ENCODE measurements at places on chromosomes 7 and 10. TPM values are rescaled to one million over a fixed set of nuclear protein-coding genes. Genes with fewer than 3 reads are reported as not detected.

The TMEM72 gene
- total RNA-seq: not detected

The KLLN gene
- total RNA-seq: 0.66 TPM

The NOS3 gene
- 0.30 TPM for total RNA-seq

The POLR2J2 gene
- total RNA-seq: 0.27 TPM

The ADIRF gene
- total RNA-seq: not detected

The FAM237B gene
- total RNA-seq: not detected

The MYPN gene
- 3.2 TPM for total RNA-seq

The RNF32 gene
- 1.2 TPM for total RNA-seq

The SYCE1 gene
- total RNA-seq: not detected

The EMX2 gene
- total RNA-seq: not detected

The WDR86 gene
- total RNA-seq: 0.38 TPM

The SLIT1 gene
- 0.05 TPM for total RNA-seq

All from A549 treated with CORT108297 at 1 μM for 4 hours (cell line).